ENCODE measurements at places on chromosomes 16 and 17.

- no peak for DNase-seq
Measured at GRCh38 chr16:175011-175949, 1.2 kb upstream of the HBA1 start.

GRCh38 chr16:86089334-86089900 is 190.5 kb downstream of the IRF8 start:
- DNase-seq = no peak

DNA sequence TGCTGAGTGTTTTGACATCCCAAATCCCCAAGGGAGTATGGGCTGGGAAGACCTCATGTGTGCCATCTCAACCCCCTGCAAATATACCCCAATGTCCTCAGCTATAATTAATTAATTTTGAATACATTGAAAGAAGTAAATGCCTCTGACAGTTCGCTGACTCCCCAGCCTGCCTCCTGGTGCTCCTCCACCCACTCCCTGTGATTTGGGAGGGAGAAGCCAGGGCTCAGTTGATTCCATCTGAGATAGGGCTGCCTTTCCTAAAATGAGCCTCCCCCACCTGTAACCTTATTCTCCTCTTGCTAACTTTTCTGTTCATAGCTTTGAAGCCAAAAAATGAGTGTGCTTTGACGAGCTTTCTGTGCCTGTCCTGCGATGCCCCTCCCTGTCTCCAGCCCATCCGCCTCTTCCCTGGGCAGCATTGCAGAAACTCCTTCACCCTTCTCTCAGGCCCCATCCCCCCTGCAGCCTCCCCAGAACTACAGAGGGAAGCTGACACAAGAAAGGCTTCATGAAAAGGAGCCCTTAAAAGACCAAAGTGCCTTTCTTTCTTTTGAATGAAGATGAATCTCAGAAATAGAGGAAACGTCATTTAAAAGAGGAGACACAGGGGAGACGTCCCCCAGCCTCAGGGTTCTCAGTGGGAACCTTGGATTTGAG is 70.3 kb downstream of the HLF start:
- no peak for DNase-seq

DNA sequence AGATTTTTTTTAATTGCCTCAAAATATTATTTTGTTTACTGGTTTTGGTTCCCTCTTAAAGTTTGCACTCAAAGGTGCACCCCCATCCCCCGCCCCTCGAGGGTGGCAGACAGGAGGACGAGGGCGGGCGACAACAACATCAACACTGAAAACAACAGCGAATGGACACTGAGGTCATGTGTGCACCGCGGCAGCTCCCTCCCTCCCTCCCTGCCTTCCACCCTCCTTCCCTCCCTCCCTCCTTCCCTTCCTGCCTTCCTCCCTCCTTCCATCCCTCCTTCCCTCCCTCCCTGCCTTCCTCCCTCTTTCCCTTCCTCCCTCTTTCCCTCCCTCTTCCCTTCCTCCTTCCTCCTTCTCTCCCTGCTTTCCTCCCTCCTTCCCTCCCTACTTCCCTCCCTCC is 1.5 kb upstream of the OSGIN1 start:
- DNase-seq = no peak

DNA sequence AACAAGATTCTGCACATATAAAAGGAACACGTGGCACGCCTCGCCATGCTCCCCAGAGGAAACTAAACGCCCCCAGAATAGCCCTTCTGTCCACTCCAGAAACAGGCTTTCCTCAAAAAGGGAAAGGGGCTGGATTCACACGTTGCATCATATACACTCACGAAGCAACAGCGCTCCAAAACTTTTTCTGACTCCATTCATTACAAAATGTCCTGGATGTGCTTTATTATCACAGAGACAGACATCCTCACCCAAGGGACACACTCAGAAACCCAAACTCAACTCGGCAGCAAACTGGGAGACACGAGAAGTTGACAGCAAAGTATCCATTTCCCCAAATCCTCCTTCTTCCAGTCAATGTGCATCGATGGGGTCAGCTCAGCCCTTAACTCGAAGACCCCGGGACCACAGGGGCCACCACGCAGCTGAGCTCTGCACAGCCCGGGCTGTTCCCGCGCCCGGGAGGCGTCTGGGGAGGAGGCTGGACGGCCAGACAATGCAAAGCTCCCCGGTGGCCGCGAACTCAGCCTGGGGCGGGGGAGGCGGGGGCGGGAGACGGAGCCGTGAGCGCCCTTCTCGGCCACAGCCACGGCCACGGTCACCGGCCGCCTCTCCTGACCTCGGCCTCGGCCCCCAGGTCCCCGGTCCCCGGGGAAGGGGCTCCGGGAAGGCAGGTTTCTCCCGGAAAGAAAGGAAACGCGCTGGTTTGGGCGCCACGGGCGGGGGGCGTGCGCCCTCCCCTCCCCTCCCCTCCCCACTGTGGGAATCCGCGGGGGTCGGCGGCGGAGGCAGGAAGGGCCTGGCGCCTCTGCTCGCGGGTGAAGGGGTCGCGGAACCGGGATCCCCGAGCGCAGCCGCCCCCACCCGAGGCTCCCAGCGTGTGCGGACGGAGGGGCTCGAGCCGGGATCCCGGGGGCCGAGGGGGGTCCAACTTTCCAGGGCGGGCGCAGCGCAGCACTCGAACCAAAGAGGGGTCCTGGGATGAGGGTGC is 1.2 kb downstream of the NXN start:
- DNase-seq = no peak

DNA sequence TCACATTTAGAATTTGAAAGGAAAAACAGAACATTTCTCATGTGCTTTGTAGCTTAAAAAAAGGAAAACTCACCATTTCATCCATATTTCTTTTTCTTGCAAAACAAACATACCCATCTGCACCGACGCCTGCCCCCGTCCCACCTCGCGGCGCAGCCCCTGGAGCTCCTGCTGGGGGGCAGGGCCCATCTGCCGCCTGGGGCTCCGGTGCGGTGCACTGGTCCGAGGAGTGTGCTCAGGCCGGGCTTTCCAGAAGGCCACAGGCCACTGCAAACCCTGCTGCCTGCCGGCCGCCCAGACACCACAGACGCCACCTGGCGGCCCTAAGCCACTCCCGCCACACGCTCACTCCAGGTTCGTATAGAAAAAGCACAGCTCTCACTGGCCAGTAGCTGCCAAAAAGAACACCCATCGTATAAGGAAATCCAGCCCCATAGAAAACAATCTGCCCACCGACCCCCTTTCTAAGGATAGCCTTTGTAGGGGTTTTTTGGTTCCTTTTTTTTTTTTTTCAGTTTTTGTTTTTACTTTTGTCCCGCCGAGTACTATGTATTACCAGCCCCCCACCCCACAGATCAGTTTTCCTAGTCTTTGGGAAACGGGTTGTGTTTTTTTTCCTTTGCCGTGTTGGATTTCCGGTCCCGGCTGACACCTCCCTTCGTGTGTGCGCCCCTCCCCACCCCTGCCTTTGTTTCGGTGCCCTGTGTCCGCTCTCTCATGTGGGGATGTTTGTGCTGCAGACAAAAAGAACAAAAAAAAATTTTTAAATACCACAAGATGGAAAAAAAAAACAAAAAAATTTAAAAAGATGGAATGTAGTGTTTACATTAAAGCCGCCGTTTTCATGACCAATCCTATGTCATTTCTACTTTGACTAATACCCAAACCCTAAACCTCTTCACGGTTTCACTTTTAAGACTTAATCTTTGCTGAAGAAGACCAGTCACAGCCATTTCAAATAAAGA is 68.8 kb downstream of the AMFR start:
- no peak for DNase-seq

DNA sequence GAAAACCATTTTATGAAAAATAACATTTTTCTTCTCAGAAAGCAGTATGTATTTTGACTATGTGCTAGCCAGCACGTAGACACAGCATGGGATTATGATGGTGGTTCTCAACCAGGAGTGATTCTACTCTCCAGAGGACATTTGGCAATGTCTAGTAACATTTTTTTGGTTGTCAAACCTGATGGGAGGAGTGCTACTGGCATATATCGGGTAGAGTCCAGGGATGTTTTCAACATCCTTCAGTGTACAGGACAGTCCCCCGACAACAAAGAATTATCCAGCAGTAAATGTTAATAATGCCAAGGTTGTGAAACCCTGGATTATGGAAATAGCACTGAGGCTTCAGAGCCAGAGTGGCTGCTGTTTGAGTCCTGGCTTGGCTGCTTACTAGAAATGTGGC is 27.7 kb downstream of the AP2B1 start:
- DNase-seq = no peak

- DNase-seq = peak; percentile 37
Measured at GRCh38 chr17:36072431-36073121, 8.5 kb downstream of the CCL18 start.

DNA sequence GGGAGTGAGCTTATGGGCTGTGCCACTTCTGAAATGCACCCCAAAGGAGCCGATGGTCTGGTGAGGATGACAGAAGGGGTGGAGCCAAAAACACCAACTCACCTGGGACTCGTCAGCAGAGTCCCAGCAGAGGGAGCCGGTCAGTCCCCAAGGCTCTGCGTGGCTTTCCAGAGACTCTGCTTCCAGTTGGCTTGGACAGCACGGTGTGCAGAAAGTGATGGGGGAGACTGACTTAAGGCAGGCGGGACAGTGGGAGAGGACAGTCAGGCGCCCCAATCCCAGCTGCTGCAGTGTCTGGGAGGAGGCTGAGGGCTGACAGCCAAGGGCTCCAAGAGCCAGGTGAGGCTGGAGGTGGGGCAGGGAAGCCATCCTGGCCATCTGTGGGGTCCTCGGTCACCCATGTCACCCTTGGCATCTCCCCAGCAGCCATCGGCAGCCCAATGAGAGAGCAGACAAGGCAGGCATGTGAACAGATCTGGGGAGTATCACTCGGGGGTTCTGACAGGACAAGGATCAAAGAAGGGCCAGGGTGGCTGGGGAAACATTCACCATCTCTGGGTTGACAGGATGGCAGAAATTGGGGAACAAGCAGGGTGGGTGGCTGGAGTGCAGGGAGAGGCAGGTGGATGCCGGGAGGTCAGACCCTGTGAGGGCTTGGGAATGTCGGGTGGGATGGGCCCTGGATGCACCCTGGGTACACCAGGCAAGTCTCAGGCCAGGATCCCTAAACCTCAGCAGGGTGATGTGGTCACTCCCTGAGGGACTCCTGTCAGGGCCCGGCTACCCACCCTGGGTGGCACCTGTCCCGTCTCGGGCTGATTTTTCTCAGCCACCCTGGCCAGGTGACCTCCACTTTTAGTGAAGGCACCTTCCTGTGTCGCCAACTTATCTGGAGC is 8.9 kb upstream of the KRTAP17-1 start:
- no peak for DNase-seq

- no peak for DNase-seq
Measured at GRCh38 chr17:68850749-68851510, 104.3 kb downstream of the ABCA8 start.

- no peak for DNase-seq
Measured at GRCh38 chr17:21292867-21293830, 8.6 kb downstream of the MAP2K3 start.

- DNase-seq = no peak
Measured at GRCh38 chr17:65023791-65024190, 32.7 kb downstream of the GNA13 start.

- no peak for DNase-seq
Measured at GRCh38 chr16:16028311-16028999, 79.0 kb downstream of the ABCC1 start.

- DNase-seq = no peak
Measured at GRCh38 chr16:66028510-66029216, 337.8 kb upstream of the CDH5 start.

DNA sequence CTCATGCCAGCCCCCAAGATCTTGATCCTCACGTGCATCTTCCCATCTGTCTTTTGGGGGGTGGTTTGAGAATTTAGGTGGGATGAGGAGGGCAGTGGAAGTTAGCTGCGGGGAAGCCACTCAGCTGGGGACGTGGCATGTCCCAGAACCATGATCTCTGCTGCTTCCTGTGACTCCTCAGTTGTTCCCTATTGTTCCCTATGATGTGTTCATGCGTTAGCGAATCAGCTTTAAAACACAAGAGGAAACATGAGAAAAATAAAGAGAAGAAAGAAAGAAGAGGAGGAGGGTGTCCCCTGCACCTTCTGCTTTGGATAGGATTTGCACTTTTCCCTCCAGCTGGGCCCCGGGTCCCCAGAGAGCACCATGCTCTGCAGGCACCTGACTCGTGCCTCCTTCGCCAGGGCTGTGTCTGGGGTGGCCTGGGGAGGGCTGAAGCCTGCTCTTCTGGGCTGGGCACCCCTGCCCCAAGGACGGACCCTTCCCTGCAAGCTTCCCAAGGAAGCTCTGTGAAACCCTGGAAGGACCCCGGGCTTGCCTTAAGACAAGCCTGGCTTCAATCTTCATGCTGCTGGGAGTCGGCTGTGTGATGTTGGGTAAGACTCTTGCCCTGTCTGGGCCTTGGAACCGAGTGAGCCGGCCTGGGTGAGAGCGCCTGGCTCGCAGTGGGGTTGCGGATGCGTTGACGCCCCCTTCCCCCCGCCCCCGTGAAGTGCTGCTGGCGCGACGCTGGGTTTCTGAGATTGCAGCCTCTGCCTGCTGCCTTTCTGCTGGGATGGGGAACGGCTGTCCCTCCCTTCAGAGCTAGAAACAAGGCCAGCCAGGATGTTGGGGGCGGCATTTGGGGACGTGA is 62.8 kb upstream of the CIBAR2 start:
- DNase-seq = no peak
